ENCODE measurements at places on chromosomes 2 and 18. TPM values are rescaled to one million over a fixed set of nuclear protein-coding genes. Genes with fewer than 3 reads are reported as not detected.

Gene GKN1
- not detected for total RNA-seq

- H3K27me3 ChIP-seq = no peaks in the 10 kb centered on the region
- no peak overlapping the region for H3K27ac ChIP-seq
- H3K4me1 ChIP-seq = no peaks in the 10 kb centered on the region
- H3K4me3 ChIP-seq = no peak overlapping the region
Observed at GRCh38 chr2:236628256-236628901, 58.8 kb downstream of the ACKR3 start.

DNA sequence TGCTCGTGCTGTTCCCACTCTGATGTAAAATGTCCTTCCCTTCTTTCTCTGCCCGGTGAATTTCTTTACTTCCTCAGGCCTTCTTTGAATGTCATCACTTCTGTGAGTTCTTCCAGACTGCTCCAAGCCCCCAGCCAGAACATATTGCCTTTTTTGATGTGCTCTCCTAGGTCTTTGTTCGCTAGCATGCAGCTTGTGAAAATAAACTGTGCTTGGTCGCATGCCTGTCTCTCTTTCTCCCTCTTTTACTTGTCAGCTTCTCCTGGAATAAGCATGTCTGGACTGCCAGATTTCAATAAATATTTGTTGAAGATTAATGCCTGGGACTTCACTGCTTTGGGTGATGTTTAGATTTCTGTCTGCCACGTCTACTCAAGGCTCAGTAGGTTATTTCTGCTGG, 82.7 kb upstream of the ARHGAP28 start:
- H3K27ac ChIP-seq = no peak overlapping the region
- no peak for DNase-seq
- no peaks in the 10 kb centered on the region for H3K4me1 ChIP-seq

- H3K27ac ChIP-seq = no peak overlapping the region
- H3K36me3 ChIP-seq = no peaks in the 10 kb centered on the region
- no peak for DNase-seq
- H3K4me3 ChIP-seq = no peak overlapping the region
Observed at GRCh38 chr2:239533569-239534316, 132.9 kb upstream of the HDAC4 start.

- H3K36me3 ChIP-seq = no peaks in the 10 kb centered on the region
- H3K4me1 ChIP-seq = peaks cover 19% of the 10 kb centered on the region
- no peaks in the 10 kb centered on the region for H3K27me3 ChIP-seq
- DNase-seq = peak; percentile 35
- no peak overlapping the region for H3K27ac ChIP-seq
Observed at GRCh38 chr18:70181015-70181414, 24.5 kb downstream of the RTTN start.

GRCh38 chr2:20551945-20552328, 99.0 kb downstream of the HS1BP3 start:
- H3K4me1 ChIP-seq = no peaks in the 10 kb centered on the region
- H3K27ac ChIP-seq = no peak overlapping the region
- no peak for DNase-seq
- H3K36me3 ChIP-seq = no peaks in the 10 kb centered on the region
- H3K27me3 ChIP-seq = no peaks in the 10 kb centered on the region

- H3K4me3 ChIP-seq = no peak overlapping the region
- H3K27ac ChIP-seq = no peak overlapping the region
- no peak for DNase-seq
Observed at GRCh38 chr18:26327062-26327461, 100.8 kb downstream of the TAF4B start.

Gene C1GALT1C1L
- 0.74 TPM for total RNA-seq

- H3K27ac ChIP-seq = no peak overlapping the region
- peaks cover 72% of the 10 kb centered on the region for H3K4me1 ChIP-seq
- no peak overlapping the region for H3K4me3 ChIP-seq
- H3K36me3 ChIP-seq = peaks cover 49% of the 10 kb centered on the region
- no peak for DNase-seq
- H3K27me3 ChIP-seq = no peaks in the 10 kb centered on the region
Observed at GRCh38 chr2:181900007-181900651, 8.6 kb downstream of the ITPRID2 start.

Gene NEU2
- total RNA-seq = not detected

Gene ALPG
- total RNA-seq = not detected

GRCh38 chr2:189391201-189391600, 50.1 kb upstream of the WDR75 start:
- DNase-seq = no peak
- no peaks in the 10 kb centered on the region for H3K4me1 ChIP-seq
- H3K27ac ChIP-seq = no peak overlapping the region
- no peaks in the 10 kb centered on the region for H3K36me3 ChIP-seq
- H3K27me3 ChIP-seq = no peaks in the 10 kb centered on the region
- H3K4me3 ChIP-seq = no peak overlapping the region

GRCh38 chr18:35862119-35862640, 110.3 kb upstream of the RMP24 start:
- no peak overlapping the region for H3K4me3 ChIP-seq
- no peaks in the 10 kb centered on the region for H3K36me3 ChIP-seq
- no peaks in the 10 kb centered on the region for H3K27me3 ChIP-seq
- no peaks in the 10 kb centered on the region for H3K4me1 ChIP-seq

- H3K36me3 ChIP-seq = no peaks in the 10 kb centered on the region
- peak overlapping the region; percentile 35 for H3K27ac ChIP-seq
- no peaks in the 10 kb centered on the region for H3K27me3 ChIP-seq
- peaks cover 9% of the 10 kb centered on the region for H3K4me1 ChIP-seq
- no peak for DNase-seq
Observed at GRCh38 chr2:207239754-207240494, 74.2 kb upstream of the KLF7 start.

- no peaks in the 10 kb centered on the region for H3K4me1 ChIP-seq
- no peak overlapping the region for H3K4me3 ChIP-seq
- no peaks in the 10 kb centered on the region for H3K36me3 ChIP-seq
- no peak for DNase-seq
- H3K27me3 ChIP-seq = no peaks in the 10 kb centered on the region
Observed at GRCh38 chr2:240404174-240404852, 31.1 kb upstream of the GPC1 start.

GRCh38 chr2:128469203-128469602, 150.5 kb upstream of the HS6ST1 start:
- H3K4me1 ChIP-seq = no peaks in the 10 kb centered on the region
- no peak overlapping the region for H3K27ac ChIP-seq
- H3K4me3 ChIP-seq = no peak overlapping the region

DNA sequence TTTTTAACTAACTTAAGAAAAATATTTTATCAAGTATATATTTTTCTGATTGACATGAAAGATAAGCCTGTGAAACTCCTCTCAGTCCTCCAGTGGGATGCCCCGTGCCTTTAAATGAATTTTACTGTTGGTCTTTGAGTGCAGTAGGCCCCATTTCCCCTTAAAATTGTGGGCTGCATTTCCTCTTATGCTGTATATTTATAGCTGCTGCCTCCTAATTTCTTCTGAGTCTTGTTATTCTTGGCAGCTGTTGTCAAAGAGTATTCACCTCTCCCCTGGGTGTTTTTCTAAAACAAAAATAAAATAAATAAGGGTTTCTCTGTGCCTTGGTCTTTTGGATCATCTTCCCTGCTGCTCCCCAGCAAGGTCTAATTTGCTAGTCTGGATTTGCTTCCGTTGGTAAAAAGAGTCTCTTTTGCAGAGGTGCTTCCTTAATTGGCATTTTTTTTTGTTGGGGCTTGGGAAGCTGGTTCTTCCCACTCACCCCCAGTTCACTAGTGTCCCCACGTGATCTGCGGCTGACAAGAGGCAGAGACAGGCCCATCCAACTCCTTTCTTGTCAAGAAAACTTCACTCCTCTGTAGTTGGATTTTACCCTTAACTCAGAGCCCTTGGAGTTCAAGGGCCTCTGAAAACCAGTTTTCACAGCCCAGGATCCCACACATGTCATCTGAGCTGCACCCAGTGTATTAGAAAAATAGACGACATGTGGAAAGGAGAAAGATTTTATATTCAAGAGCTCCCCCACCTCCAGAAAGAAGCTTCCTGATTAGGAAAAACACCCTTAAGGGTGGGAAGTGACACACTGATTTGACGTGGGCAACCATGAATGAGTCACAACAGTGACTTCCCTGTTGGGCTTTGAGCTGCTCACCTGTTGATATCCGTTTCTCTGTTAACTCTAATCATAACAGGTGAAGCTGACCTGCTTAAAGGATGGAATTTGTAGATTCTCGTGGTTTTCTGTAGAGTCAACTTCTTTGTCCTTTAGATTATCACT, 431.5 kb downstream of the DCDC2C start:
- H3K27me3 ChIP-seq = no peaks in the 10 kb centered on the region
- no peak overlapping the region for H3K4me3 ChIP-seq
- no peak for DNase-seq
- no peak overlapping the region for H3K27ac ChIP-seq
- no peaks in the 10 kb centered on the region for H3K4me1 ChIP-seq

DNA sequence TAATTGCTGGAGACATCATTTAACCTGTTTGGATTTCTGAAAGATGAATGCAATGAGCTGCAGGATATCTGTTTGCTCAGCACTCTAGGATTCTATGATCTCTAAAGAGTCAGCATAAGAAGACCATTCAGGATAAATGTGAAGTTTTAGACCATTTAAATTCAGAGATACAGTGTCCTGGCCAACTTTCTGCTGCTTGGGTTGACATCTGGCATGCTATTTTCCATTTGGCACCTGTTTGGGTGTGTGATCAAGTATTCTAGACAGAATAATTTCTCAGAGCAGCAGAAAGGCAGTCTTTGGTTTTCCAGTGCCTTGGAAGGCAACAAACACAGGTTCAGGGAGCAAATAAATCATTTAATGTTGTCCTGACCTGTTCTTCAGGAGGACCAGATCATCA, 144.8 kb upstream of the NDUFV2 start:
- DNase-seq = no peak
- H3K27ac ChIP-seq = no peak overlapping the region
- no peaks in the 10 kb centered on the region for H3K36me3 ChIP-seq

Gene KCNG3
- not detected for total RNA-seq

- H3K27me3 ChIP-seq = no peaks in the 10 kb centered on the region
- H3K4me1 ChIP-seq = peaks cover 11% of the 10 kb centered on the region
- H3K4me3 ChIP-seq = peak overlapping the region; percentile 64
- H3K36me3 ChIP-seq = no peaks in the 10 kb centered on the region
Observed at GRCh38 chr2:131493199-131493968, 1.2 kb upstream of the MZT2A start.

Gene HOXD8
- total RNA-seq = 15.6 TPM

Gene PMAIP1
- total RNA-seq = 13.5 TPM

DNA sequence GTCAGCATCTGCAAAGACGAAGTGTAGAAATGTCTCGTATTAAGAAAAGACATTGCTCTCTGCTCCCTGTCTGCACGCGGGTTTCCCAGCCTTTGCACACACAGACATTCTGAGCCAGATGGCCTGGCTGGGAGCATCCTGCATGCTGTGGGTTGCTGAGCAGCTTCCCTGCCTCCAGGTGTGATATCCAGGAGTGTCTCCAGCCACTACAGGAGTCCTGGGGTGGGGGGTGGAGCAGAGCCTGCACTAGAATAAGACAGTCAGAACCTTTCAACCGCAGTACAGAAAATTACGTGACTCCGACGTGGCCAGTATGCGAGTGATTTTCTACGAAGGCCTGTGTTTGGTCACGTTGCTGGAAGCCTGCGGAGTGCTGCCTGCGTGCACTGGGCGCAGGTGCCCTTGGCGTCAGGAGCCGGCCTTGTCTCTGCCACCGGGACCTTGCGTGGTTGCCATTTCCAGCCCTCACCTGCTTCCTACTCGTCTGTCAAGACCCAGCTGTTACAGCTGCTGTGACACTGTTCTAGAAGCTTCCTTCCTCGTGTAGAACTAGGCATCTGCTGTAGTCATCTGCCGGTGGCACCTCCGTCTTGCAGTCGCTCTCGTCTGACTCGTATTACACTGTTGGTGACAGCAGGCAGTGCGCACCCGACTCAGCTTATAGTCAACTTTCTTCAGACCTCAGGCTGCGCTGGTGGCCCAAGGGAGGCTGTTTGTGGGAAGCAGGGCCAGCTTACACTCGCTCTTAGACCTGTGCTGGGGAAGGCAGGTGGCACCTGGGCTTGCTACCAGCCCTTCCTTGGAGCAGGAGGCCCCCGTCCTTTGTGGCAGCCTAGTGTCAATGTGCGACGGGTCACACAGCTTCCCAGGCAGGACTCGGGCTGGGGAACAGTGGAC, 11.2 kb downstream of the CTDP1 start:
- no peaks in the 10 kb centered on the region for H3K27me3 ChIP-seq
- H3K27ac ChIP-seq = no peak overlapping the region
- H3K4me3 ChIP-seq = no peak overlapping the region
- no peak for DNase-seq
- peaks cover 6% of the 10 kb centered on the region for H3K36me3 ChIP-seq
- no peaks in the 10 kb centered on the region for H3K4me1 ChIP-seq

Gene MYCN
- total RNA-seq = 3.6 TPM

DNA sequence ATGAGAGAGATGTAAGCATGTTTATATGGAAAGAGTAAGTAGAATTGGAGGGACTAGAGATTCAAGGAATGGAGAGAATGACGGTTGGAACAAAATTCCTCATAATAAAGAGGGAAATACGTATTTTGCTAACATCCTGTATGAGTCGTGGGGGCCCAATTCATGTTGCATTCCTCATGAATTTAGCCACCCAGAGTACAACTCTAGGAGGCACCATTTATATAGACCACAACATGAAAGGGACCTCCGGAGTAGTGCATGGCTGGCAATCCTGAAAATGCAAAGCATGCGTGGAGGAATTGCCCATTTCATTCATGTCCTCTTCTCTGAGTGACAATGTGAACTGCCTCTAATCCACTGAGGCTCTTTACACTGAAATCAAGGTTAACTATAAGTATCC, 168.2 kb downstream of the ZEB2 start:
- H3K36me3 ChIP-seq = no peaks in the 10 kb centered on the region
- H3K27me3 ChIP-seq = no peaks in the 10 kb centered on the region
- H3K4me1 ChIP-seq = peaks cover 32% of the 10 kb centered on the region
- no peak overlapping the region for H3K4me3 ChIP-seq

Gene RNF25
- 39.1 TPM for total RNA-seq

DNA sequence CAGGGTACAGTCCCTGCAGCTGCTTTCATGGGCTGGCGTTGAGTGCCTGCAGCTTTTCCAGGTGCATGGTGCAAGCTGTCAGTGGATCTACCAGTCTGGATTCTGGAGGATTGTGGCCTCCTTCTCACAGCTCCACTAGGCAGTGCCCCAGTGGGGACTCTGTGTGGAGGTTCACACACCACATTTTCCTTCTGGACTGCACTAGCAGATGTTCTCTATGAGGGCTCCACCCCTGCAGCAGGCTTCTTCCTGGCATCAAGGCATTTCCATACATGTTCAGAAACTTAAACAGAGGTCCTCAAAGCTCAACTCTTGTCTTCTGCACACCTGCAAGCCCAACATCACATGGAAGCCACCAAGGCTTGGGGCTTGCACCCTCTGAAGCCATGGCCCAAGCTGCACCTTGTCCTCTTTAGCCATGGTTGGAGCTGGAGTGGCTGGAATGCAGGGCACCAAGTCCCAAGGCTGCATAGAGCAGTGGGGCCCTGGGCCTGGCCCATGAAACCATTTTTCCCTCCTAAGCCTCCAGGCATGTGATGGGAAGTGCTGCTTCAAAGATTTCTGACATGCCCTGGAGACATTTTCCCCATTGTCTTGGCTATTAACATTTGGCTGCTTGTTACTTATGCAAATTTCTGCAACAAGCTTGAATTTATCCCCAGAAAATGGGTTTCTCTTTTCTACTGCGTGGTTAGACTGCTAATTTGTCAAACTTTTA, 250.2 kb upstream of the COPS8 start:
- DNase-seq = no peak
- no peaks in the 10 kb centered on the region for H3K36me3 ChIP-seq
- no peaks in the 10 kb centered on the region for H3K27me3 ChIP-seq
- no peak overlapping the region for H3K4me3 ChIP-seq
